ENCODE measurements at places on chromosomes 4 and X.

GRCh38 chrX:39149761-39150160, 348.5 kb downstream of the MID1IP1 start:
- peak; percentile 60 for DNase-seq

- no peak for DNase-seq
Observed at GRCh38 chr4:138341739-138342415, 99.7 kb upstream of the SLC7A11 start.

GRCh38 chr4:5478169-5478568, 230.2 kb downstream of the EVC2 start:
- DNase-seq = no peak

DNA sequence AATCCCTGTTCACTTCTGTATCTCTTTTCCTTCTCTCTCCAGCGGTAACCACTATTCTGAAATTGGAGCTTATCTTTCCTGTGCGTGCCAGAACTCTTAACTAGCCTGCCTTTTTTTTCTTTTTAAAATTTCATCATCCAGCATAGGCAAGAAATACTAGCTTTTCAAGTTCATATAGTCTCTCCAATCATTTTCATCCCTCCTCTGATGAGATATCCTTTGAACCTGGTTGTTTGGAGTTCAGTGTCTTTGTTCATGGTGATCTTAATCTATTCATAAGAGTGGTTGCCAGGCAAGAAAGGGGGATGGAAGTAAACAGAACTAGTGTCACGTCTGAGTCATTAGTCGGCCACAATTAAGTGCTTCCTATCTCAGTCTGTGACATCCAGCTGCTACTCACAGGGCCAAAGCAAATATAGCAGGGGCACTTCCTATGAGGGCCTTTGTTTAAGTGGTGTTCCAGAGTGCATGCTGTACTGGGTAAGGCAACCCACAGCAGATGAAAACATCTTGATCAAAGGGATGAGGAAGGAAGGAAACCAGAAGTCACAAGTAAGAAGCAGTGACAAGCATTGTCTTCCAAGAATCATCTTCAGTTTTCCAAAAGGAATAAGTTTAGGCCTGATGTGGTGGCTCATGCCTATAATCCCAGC, 56.4 kb upstream of the XIAP start:
- no peak for DNase-seq

DNA sequence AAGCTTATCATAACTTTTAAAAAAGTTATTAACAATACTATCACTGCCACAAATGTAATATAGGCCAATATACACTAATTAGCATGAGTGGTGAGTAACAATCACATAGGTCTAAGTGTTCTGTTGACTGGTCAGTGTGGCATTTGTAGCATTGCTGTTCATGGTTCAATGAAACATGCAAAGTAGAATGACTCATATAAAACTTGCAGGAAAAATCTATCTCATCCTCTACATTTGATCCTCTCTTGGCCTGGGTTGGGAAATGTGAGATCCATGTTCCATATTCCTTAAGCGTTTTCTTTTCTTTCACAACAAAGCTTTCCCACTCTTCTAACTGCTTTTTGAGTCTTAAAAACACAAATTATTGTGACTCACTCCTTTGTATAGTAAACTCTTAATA, 1418.7 kb downstream of the FSTL5 start:
- DNase-seq = no peak

- no peak for DNase-seq
Observed at GRCh38 chr4:79184476-79184875, 141.4 kb downstream of the NAA11 start.

DNA sequence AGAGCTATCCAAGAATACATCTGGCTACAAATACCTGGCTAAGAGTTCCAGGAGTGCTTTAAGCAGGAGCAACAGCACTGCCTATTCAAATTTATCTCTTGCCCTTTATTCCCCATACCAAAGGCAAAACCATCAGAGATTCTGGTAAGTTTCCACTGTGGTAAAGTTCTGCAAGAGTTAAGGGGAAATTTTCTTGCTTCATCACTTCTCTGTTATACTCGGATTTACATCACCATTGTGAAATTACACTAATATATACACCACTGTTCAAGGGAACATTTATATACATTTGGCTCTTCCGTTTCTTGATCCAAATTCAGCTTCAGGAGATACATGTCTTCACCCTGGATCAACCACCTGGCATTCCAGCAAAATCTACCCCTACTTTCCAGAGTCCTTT, 70.8 kb upstream of the PTPN13 start:
- DNase-seq = no peak

- DNase-seq = no peak
Observed at GRCh38 chrX:70129816-70130215, 3.4 kb upstream of the IGBP1 start.

GRCh38 chr4:15027921-15028435, 25.7 kb downstream of the CPEB2 start:
- no peak for DNase-seq

DNA sequence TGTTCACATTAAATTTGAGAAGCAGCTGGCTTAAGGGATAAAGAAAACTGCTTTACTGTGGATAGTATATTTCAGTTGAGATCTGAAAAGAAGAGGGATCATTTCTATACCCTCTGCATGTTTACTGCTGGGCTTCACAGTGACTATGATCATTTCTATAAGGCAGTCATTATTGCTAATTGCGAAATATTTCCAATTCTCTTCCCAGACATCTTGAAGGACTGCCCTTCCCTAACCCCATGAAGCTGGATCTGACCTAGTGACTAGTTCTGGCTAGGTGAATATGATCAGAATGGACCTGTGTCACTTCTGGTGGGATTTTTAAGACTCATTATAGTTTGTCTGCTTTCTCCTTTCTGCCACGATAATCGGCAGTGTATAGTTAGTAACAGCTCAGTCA, 506.5 kb upstream of the GALNT7 start:
- no peak for DNase-seq

DNA sequence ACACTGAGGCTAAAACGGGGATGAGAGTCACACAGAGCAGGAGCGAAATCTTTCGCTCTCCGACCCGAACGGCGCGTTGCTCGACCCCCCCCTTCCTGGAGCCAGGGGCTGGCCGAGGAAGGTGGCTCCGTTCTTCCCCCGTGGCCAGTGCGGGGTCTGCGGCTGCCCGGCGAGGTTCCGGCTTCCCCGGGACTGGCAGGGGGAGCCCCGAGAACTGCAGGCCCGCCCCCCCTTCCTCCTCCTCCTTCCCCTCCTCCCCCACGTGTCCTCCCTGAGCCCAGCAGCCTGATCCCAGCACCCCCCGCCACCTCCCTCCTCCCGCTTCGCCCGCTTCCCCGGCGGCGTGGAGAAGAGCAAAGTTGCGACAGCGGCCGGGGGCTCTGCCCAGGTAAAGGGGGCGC, 2.4 kb upstream of the BCORL1 start:
- DNase-seq = peak; percentile 23

DNA sequence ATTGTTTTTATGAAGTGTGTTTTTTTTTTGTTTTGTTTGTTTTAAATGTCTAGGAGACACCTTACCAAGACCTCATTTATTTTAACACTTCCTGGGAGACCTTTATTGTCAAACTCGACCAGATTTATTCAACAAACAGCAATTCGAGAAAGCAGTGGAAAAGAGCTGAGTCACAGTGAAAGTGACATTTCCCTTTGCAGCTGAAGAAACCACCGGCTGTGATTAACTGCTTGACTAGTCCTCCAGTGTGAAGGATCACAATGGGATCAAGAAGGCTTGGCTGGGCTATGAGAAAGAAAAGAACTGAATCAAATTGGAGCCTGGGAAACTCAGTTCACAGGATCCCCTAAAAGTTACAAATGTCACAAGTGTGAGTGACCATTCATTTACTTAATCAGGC, 11.9 kb upstream of the ADH7 start:
- no peak for DNase-seq

DNA sequence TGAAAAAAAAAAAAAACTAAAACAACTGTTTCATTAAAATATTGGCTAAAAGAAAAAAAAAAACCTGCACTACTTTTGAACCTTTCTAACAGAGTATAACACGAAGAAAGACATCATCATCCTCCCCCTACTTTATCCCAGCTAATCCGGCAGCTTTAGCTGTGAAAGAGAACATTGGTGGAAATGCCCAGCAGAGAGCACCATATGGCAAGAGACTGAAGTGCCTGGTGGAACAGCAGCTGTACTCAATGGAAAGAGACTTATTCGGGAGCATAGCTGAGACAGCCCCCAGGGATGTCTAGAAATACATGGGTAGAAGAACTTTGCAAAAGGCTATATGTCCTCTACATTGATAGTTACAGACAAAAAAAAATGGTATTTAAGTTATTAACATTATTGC, 30.3 kb downstream of the STPG2 start:
- no peak for DNase-seq

- DNase-seq = no peak
Observed at GRCh38 chrX:74259885-74260491, 44.0 kb upstream of the ZCCHC13 start.

DNA sequence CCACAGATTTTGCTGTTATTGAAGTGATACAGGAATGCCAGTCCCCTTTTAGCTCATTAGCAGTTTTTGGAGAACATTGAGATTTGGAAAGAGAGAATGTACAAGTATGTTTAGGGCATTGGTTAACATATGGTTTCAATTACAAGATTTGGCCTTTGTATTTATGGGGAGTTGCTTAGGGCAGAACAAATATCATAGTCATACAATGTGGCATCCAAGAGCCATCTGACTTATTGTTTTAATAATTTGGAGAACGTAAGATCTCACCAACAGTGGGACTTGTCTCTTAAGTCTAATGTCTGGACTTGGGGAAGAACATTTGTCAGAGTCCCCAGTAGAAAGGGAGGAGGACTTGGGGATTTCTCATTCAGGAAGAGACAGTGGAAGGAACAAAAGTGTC, 166.1 kb downstream of the STK32B start:
- DNase-seq = no peak

DNA sequence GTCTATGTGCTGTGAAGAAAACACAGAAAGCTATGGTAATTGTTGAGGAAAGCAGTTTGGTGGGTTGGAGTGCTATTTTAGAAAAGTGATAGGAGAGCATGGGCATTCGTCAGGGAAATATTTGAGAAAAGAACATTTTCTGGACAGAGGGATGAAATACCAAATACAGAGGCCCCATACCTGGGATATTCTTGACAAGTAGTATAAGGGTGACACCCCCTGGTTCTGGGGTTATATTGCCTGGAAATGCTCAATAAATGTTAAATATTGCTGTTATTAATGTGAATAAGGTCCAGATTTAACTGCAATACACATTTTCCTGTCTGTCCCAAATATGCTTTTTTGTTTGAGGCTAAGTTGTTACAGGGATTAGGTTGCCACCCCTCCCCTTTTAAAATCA, 42.9 kb downstream of the WWC2 start:
- no peak for DNase-seq

DNA sequence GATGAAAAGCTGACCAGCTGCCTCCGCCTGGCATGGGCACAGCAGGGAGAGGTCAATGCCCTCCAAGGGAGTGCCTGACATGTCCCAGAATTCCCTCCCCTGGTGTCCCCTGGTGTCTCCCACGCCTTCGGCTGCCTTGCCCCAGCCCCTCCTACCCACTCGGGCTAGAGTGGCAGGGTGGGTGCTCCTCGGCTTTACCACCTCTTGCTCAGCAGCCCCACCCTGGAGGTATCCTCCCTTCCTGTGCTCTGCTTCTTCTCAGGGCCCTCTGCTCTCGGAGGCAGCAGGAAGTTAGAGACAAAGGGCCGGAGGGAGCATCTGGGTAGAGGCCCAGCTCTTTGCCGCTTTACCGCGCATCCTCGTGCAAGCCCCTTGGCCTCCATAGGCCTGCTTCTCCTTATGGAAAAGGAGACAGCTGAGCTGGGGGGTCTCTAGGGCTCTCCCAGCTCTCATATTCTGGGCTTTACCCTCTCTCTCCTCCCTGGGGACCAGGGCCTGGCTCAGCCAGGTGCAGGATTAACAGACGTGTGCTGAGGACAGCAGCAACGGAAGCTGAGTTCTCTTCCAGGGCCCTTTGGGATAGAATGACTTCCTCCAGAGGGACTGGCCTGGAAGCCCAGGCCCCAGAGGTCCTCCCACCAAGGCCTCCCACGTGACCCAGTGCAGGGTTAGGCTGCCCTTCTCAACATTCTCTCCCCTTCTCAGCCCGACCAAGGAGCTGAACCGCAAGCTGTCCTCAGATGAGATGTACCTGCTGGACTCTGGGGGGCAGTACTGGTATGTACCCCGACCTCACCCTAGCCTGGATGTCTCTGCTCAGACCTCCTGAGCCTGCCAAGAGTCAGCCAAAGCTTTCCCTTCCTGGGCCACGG, 17.2 kb downstream of the XPNPEP2 start:
- DNase-seq = no peak

DNA sequence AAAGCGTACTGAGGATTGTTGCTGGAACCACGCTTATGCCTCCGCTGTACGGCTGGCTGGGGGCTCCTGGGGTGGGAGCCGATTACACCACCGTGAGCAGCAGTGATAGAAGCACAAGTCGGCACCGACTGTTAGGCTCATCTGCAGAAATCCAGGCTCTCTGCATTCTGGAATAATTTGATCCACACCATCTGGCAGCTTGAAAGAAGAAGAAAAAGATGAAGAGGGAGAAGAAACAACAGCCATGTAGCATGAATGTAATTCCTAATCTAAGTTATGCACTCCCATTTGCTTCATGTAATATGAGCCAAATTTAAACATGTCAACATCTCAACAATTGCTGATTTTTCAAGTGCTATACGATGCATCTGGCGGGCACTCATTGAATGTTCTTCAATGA, 84.6 kb upstream of the DHX15 start:
- DNase-seq = no peak

DNA sequence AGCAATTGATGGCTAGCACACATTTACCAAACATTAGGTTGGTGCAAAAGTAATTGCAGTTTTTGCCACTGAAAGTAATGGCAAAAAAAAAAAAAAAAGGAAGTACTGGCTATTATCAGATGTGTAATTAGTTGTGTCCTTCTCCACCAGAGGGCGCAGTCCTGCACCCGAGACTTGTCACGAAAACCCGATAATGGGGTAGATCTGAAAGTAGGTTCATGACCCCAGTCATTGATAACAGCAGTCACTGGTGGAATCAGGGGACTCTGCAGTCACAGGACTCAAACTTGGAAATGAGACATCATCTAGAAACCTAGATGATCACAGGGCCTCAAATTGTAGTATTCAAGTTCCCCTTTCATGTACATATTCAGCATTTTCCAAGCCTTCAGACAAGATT, 13.1 kb upstream of the ACOT9 start:
- peak; percentile 38 for DNase-seq

- no peak for DNase-seq
Observed at GRCh38 chrX:19121466-19121865, 802 bp downstream of the ADGRG2 start.

- no peak for DNase-seq
Observed at GRCh38 chr4:16021804-16022560, 59.0 kb upstream of the FGFBP2 start.

GRCh38 chr4:183356931-183357675, 34.9 kb upstream of the CLDN24 start:
- no peak for DNase-seq

DNA sequence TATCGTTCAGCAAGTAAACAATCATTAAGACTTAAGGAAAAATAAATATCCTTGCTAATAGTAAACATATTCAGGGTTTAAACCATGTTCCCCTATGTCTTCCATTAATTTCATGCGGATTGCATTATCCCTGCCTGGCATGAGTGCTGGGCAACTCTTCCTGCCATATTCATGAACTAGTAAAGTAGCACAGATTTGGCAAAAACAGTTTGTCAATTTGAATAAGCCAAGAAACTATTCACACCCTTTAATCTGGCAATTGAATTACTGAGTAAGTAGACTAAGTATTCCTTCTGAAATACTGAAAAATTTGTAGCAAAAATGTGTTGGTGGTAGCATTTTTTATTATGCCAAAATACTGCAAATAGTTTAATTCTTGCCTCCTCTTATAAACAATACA, 512.0 kb downstream of the NLGN4X start:
- no peak for DNase-seq

All from substantia nigra (tissue), 51 donors.